Fibroblast of the aortic adventitia (primary cell): ENCODE measurements at places on chromosomes 3 and 15.

DNA sequence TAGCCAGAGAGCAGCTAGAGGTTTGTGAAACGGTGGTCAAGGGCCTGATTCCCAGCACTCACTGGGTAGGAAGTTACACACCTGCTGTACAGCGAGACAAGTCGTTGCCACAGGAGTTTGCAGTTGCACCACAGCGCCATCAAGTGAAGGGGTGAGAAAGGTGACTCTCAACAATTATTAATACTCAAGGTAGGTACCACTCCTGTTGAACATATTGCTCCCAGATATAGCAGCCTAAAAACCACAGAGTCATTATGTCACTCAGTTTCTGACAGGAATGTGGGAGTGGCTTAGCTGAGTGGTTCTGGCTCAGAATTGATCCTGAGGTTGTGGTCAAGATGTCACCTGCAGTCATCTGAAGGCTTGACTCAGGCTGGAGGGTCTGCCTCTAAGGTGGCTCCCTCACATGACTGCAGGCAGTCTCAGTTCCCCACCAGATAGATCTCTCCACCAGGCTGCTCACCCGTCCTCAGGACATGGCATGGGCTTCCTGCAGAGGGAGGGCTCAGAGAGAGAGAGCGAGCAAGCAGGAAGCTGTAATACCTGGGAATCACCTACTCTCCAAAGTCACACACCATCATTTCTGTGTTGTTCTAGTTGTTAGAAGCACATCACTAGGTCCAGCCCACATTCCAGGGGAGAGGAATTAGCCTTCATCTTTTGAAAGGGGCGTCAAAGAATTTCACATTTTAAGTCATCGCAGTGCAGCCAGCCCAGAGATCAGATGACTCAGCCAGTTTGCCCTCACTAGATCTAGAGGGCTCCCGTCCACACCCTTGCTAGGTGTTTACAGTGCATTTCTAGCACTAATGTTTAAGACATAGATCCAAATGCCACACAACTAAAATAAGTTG is 17.0 kb upstream of the ANO10 start:
- peak; percentile 40 for DNase-seq

- no peak for DNase-seq
These were observed 10.6 kb downstream of the FAM131A start for GRCh38 chr3:184348057-184348382.

DNA sequence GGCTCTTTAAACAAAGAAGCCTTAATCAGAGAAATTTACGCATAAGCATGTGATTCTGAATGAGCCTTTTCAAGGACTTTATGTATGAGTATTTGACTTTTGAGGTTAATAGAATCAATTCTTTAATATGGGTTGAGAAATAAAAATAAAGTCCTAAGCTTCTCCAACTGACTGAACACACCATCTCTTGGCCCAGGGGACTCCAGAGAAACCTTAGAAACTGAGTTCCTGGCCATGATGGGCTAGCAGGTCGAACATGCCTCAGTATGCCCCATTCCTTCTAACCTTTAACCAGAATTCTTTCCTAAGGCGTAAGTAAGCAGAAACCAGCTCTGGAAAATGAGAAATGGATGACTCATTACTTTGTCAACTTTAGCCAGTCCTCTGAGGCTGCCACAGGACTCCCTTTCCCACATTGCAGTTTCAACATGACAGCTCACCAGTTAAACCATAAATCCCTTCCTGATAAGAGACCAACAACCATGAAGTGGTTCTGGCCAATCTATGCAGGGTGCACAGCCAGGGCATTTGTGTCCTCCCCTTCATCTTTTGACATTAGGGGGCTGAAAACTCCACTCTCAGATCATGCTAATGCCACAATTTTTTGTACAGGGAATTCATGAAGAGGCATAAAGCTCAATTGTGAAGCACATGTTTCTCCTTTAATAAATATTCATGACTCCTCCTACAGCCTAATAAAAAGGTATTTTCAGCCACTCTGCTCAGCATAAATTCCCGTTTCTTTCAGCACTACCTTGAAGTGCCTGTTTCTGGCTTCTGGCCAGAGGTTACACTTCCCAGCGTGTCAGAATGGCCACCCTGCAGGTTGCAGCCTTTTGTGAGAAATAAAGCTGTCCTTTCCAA is 33.3 kb downstream of the TM4SF18 start:
- peak; percentile 95 for DNase-seq

DNA sequence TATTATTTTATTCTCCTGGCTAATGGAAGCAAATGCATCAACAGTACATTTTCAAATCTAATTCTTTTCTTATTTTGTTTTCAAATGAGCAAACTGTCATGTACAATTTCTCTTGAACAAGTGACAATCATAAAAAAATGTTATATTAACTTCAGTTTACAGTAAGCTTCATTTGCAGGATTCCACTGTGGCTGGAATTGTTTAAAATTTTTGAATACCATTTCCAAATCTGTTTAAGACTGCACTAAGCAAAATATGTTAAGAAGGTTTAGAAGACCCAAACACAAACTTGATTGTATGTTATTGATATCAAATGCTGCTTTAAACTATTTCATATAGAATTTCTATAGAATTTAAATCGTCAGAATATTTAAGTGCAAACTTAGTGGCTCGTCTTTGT is 92.8 kb downstream of the ZNF280D start:
- DNase-seq, result no peak

GRCh38 chr15:95475067-95475466 is 855.4 kb upstream of the NR2F2 start:
- DNase-seq, result no peak

- DNase-seq, result no peak
These were observed 111.0 kb upstream of the TRPM1 start for GRCh38 chr15:31212326-31213080.
